CD14-positive monocyte (primary cell): ENCODE measurements at places on chromosomes 6 and 20. TPM values are rescaled to one million over a fixed set of nuclear protein-coding genes. Genes with fewer than 3 reads are reported as not detected.

Gene DOK5
- not detected in 2 replicates for polyA plus RNA-seq

Gene ZNF311
- polyA plus RNA-seq = 0.05 TPM

Gene GCNT2
- polyA plus RNA-seq = 4.3 TPM

Gene SH3BGRL2
- 0.30 TPM for polyA plus RNA-seq

Gene C20orf144
- polyA plus RNA-seq = 0.05 and 0.13 TPM in 2 replicates

Gene NNAT
- not detected for polyA plus RNA-seq

DNA sequence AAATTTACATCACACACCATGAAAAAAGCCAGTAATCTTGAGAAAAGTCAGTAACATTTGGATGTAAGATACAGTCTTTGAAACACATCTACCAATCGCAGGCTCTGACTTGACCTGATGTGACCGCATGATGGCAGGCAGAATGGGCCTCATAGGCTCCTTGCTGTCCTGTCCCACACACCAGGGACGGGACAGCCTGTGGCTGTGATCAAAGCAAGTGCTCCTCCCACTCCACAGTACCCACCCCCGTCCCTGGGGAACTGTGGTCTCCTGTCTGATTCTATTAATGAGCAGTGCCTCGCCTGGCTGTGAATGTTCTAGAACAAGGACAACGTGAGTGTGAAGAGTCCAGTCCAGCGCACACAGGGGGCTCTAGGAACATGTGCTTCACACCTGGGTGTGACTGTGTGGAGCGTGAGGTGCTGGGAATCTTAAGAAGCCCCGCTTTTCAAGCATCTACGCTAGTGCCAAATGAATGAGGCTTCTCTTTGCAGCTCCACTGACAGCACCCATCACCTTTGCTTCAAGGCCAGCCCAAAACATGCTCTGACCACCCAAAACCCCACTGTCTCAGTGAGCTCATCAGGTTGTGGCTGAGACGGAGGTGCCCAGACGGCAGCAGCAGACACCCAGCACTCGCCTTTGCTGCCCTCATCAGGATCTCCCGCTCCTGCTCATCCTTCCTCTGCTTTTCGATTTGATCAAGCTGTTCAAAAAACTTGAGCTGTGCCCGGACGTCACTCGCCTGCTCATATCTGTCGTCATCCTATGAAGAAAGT, 67.1 kb downstream of the TAF4 start:
- H3K4me3 ChIP-seq = no peak overlapping the region
- H3K27me3 ChIP-seq = no peaks in the 10 kb centered on the region
- no peak overlapping the region for H3K27ac ChIP-seq
- peaks cover 100% of the 10 kb centered on the region for H3K36me3 ChIP-seq

DNA sequence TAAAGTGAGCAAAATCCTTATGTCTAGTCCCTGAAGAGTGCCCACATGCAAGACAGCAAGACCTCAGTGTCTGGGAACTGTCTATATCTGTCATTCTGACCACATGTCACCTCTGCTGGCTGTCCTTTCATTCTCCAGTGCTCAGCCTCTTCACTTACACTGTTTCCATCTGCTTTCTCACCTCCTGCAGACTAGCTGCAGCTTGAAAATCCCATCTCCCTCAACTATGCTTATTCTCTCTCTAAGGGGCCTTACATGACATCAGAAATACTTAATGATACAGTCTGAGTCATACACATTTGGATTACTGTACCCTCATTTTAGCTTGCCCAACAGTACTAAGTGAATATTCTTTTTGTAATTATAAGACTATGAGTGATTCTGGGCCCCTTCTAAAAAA, 587.8 kb downstream of the EPM2A start:
- peak; percentile 47 for DNase-seq
- H3K36me3 ChIP-seq = no peaks in the 10 kb centered on the region
- H3K27me3 ChIP-seq = no peaks in the 10 kb centered on the region
- peak overlapping the region; percentile 30 for H3K27ac ChIP-seq

DNA sequence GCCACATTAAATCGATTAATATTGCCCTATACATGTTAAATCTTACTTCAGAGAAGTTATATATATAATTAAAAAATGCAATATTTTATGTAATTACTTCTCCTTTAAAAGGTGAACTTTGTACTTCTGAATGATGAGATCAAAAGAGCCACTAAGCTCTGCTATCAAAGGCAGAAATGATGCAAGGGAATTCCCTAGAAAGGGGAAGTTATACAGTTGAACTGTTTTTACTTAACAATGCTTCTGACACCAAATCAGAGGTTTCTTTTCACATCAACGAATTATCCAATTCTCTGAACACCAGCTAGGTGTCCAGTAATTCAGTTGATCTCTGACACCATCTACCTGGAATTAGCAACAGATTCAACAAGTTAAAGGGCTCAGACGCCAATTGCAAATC, 319.9 kb upstream of the TSHZ2 start:
- peaks cover 14% of the 10 kb centered on the region for H3K4me1 ChIP-seq
- H3K4me3 ChIP-seq = no peak overlapping the region
- DNase-seq = peak; percentile 15
- no peaks in the 10 kb centered on the region for H3K36me3 ChIP-seq
- H3K27ac ChIP-seq = no peak overlapping the region

DNA sequence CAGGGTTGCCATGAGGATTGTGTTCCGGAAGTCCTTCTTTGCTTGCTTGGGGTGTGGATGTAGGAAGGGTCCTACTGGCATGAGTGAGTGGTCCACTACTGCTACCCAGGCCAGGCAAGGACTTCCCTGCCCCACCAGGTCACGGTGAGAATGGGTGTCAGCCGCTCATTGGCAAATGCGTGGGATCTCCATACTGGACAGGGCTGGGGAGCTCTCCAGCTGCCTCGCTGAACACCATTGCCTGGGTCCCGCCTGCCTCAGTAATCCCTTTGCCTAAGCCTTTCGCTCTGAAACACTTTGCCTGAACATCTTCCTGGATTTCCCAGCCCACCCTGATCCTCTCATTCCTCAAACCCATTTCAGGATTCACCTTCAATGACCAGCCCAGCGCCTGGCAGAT, 59.5 kb downstream of the CTCFL start:
- peak overlapping the region; percentile 80 for H3K27ac ChIP-seq
- no peak overlapping the region for H3K4me3 ChIP-seq
- H3K27me3 ChIP-seq = no peaks in the 10 kb centered on the region
- DNase-seq = no peak
- peaks cover 50% of the 10 kb centered on the region for H3K4me1 ChIP-seq

DNA sequence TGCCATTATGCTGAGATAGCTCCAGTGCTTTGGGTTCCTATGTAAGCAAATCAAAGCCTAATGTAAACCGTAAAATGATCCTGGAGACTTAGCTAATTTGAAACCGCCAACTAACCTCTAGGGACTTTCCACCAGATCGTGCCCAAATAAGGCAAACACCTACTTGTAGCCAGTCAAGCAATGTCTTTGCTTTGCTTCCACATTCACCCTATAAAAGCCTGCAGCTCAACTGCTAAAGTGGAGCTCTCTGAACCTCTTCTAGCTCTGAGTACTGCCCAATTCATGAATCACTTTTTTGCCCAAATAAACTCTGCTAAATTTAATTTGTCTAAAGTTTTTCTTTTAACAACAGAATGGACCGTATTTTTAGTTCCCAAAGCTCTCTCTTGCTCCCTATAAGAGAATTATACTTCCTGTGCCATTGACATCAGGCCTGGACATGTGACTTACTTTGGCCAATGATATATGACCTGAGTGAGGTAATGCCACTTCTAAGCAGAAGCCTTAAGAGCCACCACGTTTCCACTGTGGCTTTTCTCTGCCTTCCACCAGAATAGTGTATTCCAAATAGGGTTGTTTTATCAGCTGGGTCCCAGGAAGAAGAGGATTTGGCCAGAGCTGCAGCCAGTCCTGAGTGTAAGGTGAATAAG, 34.8 kb upstream of the PSMF1 start:
- H3K4me1 ChIP-seq = no peaks in the 10 kb centered on the region
- no peaks in the 10 kb centered on the region for H3K36me3 ChIP-seq
- no peak overlapping the region for H3K27ac ChIP-seq
- no peak overlapping the region for H3K4me3 ChIP-seq
- no peak for DNase-seq

- no peak overlapping the region for H3K4me3 ChIP-seq
- peaks cover 11% of the 10 kb centered on the region for H3K36me3 ChIP-seq
- H3K4me1 ChIP-seq = peaks cover 14% of the 10 kb centered on the region
- H3K27ac ChIP-seq = no peak overlapping the region
- no peak for DNase-seq
Measured at GRCh38 chr6:25441663-25442270, 162.6 kb downstream of the CARMIL1 start.

GRCh38 chr6:158002951-158003853, 21.5 kb downstream of the SYNJ2 start:
- H3K27ac ChIP-seq = no peak overlapping the region
- H3K27me3 ChIP-seq = no peaks in the 10 kb centered on the region
- H3K36me3 ChIP-seq = no peaks in the 10 kb centered on the region
- no peak overlapping the region for H3K4me3 ChIP-seq
- DNase-seq = no peak
